ENCODE measurements at places on chromosomes 16 and 17. TPM values are rescaled to one million over a fixed set of nuclear protein-coding genes. Genes with fewer than 3 reads are reported as not detected.

- no peak overlapping the region for H3K27ac ChIP-seq
- peaks cover 9% of the 10 kb centered on the region for H3K27me3 ChIP-seq
- DNase-seq: no peak
Observed at GRCh38 chr17:74702116-74702871, 10.4 kb downstream of the CD300LF start.

- no peak overlapping the region for H3K4me3 ChIP-seq
- H3K4me1 ChIP-seq: peaks cover 4% of the 10 kb centered on the region
- DNase-seq: no peak
- H3K27ac ChIP-seq: no peak overlapping the region
Observed at GRCh38 chr16:54817432-54817831, 113.2 kb upstream of the IRX5 start.

The DNAAF8 gene
- 0.59 TPM for total RNA-seq

The TBC1D3K gene
- total RNA-seq: not detected

DNA sequence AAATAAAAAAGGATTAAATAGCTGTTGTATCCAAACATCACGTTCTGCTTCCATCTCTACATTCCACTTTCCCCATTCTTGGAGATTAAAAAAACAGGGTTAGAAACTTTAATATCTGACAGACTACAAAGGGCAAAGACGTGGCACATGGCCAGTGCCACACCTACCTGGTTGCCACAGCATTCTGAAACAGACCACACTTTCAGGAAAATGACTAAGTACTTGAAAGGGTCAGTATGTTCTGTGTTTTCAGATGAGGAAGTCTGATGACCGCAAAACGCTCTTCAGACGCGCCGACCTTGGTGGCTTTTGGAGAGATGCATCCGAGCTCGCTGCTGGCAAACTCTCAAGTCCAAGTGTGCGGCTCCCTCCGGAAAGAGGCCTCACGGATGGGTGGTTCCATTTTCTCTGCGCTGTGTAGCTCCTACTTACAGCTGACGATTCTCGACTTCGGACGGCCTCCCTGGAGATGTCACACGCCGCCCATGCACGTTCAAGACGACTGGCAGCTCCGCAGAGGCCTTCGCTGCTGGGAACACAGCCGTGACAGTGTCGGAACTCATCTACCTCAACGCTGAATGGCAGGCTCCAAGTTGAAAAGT is 15.5 kb downstream of the MAP1LC3B start:
- H3K27ac ChIP-seq: no peak overlapping the region
- H3K4me1 ChIP-seq: peaks cover 7% of the 10 kb centered on the region
- H3K4me3 ChIP-seq: no peak overlapping the region
- DNase-seq: no peak

GRCh38 chr16:51236583-51236982 is 85.5 kb upstream of the SALL1 start:
- H3K4me3 ChIP-seq: no peak overlapping the region
- no peak overlapping the region for H3K27ac ChIP-seq
- H3K36me3 ChIP-seq: peaks cover 14% of the 10 kb centered on the region
- peaks cover 11% of the 10 kb centered on the region for H3K27me3 ChIP-seq
- H3K4me1 ChIP-seq: peaks cover 4% of the 10 kb centered on the region
- DNase-seq: no peak

The HOXB5 gene
- not detected for total RNA-seq

DNA sequence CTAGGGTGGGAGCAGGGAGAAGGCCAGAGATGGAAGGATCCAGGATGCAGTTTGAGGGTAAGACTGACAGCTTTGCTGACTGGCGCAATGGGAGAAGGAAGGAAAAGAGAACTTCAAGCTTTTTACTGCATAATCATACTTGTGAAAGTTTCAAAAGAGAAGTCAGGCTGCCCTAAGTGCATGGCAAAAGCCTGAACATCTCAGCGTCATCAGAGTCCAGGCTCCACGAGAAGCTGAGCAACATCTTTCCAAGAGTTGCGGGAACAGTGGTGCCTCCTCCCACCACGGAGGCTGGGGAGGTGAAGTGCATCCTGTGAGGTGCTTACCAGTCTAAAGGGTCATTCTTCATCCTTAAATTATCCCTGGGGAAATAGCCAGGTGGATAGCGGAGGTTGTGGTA is 26.9 kb upstream of the SLC38A8 start:
- peaks cover 7% of the 10 kb centered on the region for H3K4me1 ChIP-seq
- no peaks in the 10 kb centered on the region for H3K27me3 ChIP-seq
- no peak overlapping the region for H3K4me3 ChIP-seq
- no peaks in the 10 kb centered on the region for H3K36me3 ChIP-seq

The NGFR gene
- 131 TPM for total RNA-seq

The KIF18B gene
- total RNA-seq: 7.4 TPM

The PRAC2 gene
- not detected for total RNA-seq

DNA sequence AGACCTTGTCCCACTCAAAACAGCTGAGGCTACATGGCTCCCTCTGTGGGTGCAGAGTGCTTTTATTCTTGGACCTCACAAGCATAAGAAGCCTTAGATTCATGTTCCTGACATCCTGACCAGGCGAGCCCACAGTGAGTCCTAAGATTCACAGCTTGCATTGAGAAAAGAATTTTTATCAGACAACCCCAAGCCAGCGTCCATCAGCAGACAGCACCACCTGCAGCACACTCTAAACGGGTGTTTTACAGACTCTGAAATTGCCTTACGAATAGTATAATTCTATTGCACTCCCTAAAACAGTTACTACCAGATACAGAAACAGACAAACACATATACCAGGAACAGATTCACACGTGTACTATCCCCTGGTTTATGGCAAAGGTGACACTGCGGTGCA is 31.9 kb downstream of the C16orf78 start:
- H3K27me3 ChIP-seq: peaks cover 10% of the 10 kb centered on the region
- DNase-seq: no peak
- no peak overlapping the region for H3K27ac ChIP-seq

The CANT1 gene
- total RNA-seq: 33.3 TPM

The KRT12 gene
- total RNA-seq: not detected

- H3K36me3 ChIP-seq: no peaks in the 10 kb centered on the region
- no peak overlapping the region for H3K4me3 ChIP-seq
- H3K27me3 ChIP-seq: peaks cover 6% of the 10 kb centered on the region
- H3K4me1 ChIP-seq: peaks cover 18% of the 10 kb centered on the region
Observed at GRCh38 chr17:50626037-50626574, 8.6 kb upstream of the ABCC3 start.

DNA sequence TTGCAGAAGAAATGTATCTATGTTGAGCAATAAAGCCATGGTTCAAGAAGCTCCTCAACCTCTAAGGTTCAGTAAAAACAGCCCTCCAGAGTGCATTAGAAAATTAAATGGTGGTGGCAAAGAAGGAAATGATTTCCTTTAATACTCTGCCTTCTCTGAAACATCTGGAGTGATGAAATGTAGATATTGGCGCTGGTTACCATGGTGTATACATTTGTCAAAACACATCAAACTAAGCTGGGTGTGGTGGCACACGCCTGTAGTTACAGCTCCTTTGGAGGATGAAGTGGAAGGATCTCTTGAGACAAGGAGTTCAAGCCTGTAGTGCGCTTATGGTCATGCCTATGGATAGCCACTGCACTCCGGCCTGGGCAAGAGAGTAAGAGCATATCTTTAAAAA is 6.0 kb downstream of the CAPNS2 start:
- H3K4me1 ChIP-seq: peaks cover 5% of the 10 kb centered on the region
- H3K27ac ChIP-seq: no peak overlapping the region
- no peak overlapping the region for H3K4me3 ChIP-seq
- H3K36me3 ChIP-seq: no peaks in the 10 kb centered on the region
- no peaks in the 10 kb centered on the region for H3K27me3 ChIP-seq

- peaks cover 19% of the 10 kb centered on the region for H3K36me3 ChIP-seq
- no peak for DNase-seq
- H3K4me3 ChIP-seq: no peak overlapping the region
- no peaks in the 10 kb centered on the region for H3K4me1 ChIP-seq
- peaks cover 8% of the 10 kb centered on the region for H3K27me3 ChIP-seq
Observed at GRCh38 chr17:8968503-8968902, 3.0 kb upstream of the PIK3R5 start.

DNA sequence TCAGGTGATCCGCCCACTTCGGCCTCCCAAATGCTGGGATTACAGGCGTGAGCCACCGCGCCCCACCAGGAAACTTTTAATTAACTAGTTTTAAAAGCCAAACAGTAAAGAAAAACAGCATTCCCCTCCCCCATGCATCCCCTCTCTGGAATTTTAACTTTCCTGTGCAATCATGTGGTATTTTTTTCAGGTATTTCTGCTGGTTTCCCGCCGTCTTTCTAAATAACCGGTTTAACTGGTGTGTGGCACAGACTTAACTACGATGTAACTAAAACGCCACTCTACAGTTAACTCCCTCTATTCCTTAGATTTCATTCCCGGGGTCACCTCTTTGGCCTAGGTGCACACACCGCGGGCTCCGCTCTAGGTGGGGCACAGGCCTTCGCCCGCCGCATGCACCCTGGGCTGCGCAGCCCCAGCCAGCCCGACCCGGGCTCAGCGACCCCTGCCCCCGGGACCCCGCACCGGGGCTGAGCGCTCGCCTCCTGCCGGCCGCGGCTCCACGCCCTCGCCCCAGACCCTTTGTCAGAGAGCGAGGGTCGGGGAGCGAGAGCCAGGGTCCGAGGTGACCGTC is 15.1 kb upstream of the UTP6 start:
- no peak overlapping the region for H3K27ac ChIP-seq
- no peak for DNase-seq
- no peaks in the 10 kb centered on the region for H3K4me1 ChIP-seq
- no peaks in the 10 kb centered on the region for H3K36me3 ChIP-seq
- H3K27me3 ChIP-seq: peaks cover 4% of the 10 kb centered on the region

DNA sequence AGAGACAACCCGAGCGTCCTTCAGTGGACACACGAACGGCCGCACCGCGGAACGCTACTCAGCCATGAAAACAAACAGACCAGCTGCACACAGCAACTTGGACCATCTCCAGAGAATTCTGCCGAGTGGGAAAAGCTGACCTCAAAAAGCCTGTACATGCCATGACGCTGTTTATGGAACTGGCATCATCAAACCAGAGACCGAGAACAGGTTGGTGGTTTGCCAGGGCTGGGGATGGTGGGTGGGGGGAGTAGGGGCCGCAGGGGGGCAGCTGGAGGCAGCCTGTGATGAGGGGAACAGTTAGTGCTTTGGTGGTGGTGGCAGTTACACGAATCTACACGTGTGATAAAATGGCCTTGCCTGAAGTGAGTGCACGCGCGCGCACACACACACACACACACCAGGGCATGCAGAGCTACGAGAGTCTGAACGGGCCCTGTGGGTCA is 169.8 kb downstream of the LAT start:
- H3K27me3 ChIP-seq: peaks cover 4% of the 10 kb centered on the region
- H3K4me3 ChIP-seq: no peak overlapping the region
- peaks cover 4% of the 10 kb centered on the region for H3K36me3 ChIP-seq

The CD300LB gene
- not detected for total RNA-seq

DNA sequence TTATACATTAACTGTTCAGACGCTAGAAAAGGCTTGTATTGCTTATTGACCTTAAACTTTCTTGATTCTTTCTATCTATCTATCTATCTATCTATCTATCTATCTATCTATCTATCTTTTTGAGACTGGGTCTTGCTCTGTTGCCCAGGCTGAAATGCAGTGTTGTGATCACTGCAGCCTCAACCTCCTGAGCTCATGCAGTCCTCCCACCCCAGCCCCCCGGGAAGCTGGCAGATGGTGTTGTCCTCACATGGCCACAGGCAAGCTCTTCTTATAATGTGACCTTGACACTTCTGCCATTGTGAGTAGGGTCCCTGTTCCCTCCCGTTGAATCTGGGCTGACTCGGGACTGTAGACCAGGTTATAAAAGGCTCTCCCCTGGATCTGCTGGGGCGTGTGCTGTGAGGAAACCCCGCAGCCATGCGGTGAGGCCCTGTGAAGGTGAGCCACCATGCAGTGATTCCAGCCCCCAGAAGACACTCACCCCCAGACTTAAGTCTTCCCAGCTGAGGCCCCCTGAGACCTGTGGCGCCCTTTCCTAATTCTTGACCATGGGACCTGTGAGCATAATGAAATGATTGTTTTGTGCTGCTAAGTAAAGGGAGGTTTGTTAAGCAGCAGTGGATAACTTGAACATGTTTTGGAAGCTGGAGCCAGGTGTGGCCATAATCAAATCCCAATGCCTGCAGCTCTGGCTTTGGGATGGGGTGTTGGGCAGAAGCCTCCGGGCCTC is 54.3 kb downstream of the RPTOR start:
- DNase-seq: no peak
- peak overlapping the region; percentile 46 for H3K4me3 ChIP-seq
- no peak overlapping the region for H3K27ac ChIP-seq
- H3K36me3 ChIP-seq: peaks cover 9% of the 10 kb centered on the region
- H3K27me3 ChIP-seq: peaks cover 6% of the 10 kb centered on the region

The SLC16A6 gene
- total RNA-seq: 0.25 TPM

GRCh38 chr16:70723740-70724145 is 37.9 kb upstream of the MTSS2 start:
- H3K27me3 ChIP-seq: peaks cover 3% of the 10 kb centered on the region
- peaks cover 7% of the 10 kb centered on the region for H3K4me1 ChIP-seq
- H3K27ac ChIP-seq: no peak overlapping the region
- DNase-seq: no peak

The MAF gene
- total RNA-seq: 5.0 TPM

- H3K36me3 ChIP-seq: no peaks in the 10 kb centered on the region
- peaks cover 3% of the 10 kb centered on the region for H3K4me1 ChIP-seq
- no peak overlapping the region for H3K4me3 ChIP-seq
- no peaks in the 10 kb centered on the region for H3K27me3 ChIP-seq
Observed at GRCh38 chr16:75733305-75734211, 7.3 kb upstream of the CPHXL start.

DNA sequence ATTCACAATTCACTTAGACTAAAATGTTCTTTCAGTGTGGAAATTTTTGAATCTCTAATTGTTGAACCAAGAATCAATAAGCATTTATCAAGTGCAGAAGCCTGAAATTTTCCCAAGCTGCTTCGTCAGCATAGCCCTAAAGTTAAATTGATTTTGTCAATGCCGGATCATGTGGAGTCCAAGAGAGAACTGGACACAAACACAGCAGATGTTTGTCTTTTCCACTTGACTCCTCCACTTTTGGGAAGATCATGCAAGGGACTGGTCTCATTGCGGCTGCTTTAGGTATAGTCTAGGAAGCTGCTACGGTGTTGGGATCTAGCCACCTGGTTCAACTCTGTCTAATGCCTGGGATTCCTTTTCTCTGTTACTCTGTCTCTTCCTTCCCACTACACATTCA is 95.7 kb downstream of the CYB561 start:
- DNase-seq: no peak
- H3K27me3 ChIP-seq: peaks cover 3% of the 10 kb centered on the region

GRCh38 chr16:22641131-22641628 is 130.5 kb downstream of the NPIPB5 start:
- DNase-seq: no peak
- H3K4me1 ChIP-seq: no peaks in the 10 kb centered on the region
- H3K27ac ChIP-seq: no peak overlapping the region
- no peaks in the 10 kb centered on the region for H3K27me3 ChIP-seq

The TSPOAP1 gene
- total RNA-seq: 39.7 TPM

DNA sequence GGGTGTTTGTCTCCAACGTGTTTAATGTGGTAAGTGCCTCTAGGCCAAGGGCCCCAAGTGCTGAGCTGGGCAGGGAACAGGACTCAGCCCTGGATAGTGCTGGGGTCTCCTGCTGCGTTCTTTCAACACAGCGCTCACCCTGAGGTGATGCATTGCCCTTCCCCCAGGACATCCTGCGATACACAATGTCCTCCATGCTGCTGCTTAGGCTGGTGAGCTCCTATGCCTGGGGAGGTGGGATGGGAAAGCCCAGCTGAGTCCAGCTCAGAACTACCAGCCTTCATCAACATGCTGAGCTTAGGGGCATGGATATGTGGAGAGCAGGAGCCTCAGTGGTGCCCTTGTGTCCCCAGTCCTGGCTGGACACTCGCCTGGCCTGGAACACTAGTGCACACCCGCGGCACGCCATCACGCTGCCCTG is 563 bp downstream of the ZACN start:
- H3K36me3 ChIP-seq: peaks cover 2% of the 10 kb centered on the region
- H3K27me3 ChIP-seq: peaks cover 32% of the 10 kb centered on the region
- H3K4me1 ChIP-seq: peaks cover 5% of the 10 kb centered on the region
